ENCODE measurements at places on chromosomes 6 and 20.

GRCh38 chr6:41716516-41717391 is 18.7 kb downstream of the TFEB start:
- no peak for DNase-seq

GRCh38 chr20:19310541-19310940 is 98.1 kb downstream of the SLC24A3 start:
- no peak for DNase-seq

DNA sequence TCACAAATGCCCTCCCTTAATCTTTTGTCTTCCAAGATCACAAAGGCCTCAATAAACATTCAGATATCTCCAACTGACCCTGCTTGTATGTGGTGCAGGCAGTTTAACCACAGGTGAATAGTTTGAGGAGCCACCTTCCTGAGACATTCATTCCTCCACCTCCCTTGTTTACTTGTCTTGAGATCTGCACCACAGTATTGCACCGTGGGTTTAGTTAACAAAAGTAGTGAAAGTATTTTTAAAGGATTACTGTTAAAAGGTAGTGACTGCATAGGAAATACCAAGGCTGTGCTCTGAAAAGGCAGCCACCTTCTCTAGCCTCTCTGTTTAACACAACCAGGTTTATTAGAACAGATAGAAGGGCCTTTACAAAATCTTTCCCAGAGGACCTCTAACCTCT is 46.5 kb downstream of the SESN1 start:
- no peak for DNase-seq

- DNase-seq: no peak
These were observed 85.3 kb downstream of the CD164 start for GRCh38 chr6:109296971-109297372.

DNA sequence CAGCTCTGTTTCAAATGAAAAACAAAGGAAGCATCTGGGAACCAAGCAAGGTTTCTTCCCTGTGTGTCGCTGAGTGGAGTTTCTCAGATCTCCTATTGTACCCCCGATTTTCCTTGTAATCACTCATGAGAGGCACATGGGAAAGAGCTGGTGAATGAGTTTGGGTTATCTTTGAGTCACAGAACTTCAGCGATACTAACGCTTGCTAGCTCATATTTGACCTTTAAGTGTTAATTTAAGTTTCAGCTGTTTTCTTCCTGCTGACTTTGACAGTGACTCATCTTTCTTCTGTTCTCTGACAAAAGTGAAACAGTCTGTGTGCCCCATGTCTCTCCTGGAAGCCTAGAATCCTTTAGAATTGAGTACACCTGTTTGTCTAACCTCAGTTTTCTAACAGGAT is 261.1 kb upstream of the RGS17 start:
- no peak for DNase-seq

DNA sequence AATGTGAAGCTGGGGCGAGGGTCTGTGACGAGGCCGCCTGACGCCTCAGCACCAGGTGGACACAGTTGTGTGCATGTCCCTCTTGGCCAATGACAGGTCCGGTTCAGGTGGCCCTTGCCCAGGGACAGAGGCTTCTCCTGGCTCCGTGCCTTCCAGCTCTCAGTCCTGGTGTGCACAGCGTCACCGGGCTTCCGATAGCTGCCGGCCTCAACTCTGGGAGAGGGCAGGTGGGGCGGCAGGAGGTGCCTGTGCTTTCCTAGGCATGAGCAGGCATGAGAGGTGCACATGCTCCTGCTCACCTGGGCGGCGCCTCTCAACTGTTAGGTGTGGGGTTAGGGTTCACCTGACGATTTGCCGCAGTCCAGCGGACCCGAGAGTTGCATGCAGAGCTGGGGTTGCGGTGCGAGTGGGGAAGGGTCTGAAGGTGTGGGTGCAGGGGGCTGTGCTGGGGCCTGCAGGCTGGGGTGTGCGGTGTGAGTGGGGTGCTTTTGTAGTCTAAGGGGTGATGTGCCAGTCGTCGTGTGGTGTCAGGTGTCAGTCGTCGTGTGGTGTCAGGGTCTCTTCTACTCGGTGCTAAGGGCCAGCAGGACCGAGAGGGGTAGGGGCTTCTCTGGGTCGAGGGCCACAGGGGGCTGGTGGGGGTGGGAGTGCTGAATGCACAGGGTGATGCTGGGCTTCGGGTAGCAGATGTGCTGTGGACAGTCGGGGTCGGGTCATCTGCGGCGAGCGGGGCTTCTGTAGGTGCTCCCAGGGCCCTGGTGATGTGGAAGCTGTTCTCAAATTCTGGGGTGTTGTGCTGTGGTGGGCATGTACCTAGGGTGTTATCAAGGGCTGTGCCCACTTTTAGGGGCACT is 3.8 kb upstream of the SOX18 start:
- DNase-seq: no peak

DNA sequence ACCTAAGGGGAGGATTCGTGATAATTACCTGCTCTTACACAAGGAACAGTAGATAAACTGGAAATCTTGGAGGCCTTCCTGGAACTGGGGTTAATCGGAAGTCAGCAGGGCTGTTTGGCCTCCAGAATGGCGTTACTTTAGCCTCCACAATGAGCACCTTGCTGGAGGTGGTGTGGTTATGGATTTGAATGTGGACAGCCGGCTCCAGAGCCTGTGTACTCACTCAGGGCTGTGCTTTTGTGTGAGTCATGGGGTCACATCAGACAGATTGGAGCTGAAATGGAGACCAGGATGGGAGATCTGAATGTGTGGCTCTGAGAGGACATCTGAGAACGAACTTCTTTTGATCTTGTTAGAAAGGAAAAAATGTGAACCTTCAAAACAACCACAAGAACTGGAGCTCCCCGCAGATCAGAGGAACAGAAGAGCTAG is 30.4 kb downstream of the IGF2R start:
- no peak for DNase-seq

DNA sequence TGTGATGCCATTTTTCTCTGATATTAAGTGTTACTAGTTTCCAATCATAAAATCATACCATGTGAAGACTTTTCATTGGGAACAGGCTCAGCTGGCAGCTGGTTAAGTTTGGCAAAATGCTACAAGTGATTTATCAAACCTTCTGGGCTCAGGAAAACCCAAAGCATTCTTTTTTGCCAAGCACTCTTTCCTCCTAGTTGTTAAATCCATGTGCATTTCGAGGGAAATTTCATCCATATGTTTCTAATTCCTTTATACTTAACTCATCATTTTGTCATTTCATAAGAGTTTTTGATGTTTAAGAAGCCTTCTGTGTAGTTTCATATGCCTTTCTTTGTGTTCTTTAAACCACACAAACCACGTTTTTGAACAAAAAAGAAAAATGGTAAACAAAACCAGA is 217.6 kb upstream of the PDE10A start:
- DNase-seq: no peak

DNA sequence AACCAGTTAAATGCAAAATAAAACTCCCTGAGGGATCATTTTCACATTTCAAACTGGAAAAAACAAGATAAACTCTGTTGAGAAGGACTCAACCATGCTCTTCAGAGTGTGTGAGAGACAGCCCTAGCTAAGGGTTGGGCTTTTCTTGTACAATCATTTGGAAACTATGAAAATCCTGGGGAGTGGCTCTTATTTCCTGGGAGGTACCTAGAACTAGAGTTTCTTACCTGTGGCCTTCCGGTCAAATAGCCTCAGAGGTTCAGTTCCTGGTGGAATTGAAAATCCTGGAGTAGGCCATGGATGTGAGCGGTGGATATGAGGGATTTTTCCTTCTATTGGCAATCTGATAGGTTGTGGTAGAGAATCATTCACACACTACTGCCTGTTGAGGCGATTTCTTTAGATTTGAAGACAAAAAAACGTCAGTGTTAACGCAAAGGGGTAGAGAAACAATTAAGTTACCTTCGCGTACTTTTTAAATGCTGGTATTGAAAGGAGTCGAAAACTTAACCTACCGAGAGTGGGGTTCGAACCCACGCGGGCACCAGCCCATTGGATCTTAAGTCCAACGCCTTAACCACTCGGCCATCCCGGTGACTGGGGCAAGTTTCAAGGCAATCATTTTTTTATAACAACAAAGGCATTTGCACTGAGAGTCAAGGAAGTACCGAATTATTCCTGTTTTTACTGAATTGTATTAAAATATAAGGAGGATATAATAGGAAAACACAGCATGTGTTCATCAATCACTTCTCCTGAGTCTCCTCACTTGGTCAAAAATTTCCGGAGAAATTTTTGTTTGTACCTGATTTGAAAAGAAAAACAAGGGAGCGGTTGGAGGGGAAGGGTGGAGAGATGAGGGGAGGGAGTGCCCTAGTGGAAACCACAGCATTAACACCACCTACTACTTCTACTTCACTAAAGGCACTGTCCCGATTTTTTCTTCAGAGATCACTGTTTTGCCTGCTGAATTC is 191.3 kb downstream of the OR2B2 start:
- peak; percentile 6 for DNase-seq

DNA sequence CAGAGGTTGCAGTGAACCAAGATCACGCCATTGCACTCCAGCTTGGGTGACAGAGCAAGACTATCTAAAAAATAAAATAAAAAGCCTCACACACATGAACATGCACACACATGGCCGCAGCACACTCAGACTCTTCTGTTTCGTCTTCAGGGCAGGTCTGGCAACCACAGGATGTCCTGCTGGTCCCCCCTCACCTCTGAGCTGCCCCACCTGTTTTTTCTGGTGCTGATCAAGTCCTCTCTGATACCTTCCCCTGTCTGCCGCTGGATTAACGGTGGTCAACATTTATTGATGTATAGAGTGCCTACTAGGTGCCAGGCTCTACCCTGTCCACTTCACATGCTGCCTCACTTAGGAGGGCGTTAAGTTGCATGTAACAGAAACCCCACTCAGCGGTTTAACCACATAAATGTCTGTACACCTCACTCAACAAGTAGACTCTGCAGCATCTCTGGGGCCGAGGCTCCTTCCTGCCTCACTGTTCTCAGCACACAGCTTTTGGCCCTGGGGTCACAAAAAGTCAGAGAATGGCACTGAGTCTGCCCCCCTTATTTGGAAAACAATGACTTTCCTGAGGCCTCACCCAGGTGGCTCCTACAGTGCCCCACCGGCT is 4.5 kb upstream of the AP5S1 start:
- no peak for DNase-seq

DNA sequence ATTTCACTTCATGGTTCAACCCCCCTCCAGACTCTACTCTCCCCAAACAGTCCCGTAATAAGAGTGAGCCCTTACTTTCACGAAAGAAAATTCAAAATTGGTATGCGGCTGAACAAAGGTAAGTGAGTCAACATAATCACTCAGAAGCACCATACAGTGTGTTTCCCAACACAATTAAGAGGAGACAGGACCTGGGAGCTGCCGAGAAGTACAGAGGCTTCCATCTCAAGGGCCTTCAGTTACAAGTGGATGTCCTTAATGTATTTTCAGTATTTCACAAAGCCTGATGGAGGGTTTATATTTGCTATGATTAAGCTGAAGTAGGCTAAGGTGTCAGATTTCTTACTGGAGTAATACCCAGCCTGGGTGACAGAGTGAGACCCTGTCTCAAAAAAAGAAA is 51.1 kb downstream of the MYO6 start:
- DNase-seq: no peak

GRCh38 chr6:116019428-116019827 is 41.3 kb downstream of the FRK start:
- no peak for DNase-seq

DNA sequence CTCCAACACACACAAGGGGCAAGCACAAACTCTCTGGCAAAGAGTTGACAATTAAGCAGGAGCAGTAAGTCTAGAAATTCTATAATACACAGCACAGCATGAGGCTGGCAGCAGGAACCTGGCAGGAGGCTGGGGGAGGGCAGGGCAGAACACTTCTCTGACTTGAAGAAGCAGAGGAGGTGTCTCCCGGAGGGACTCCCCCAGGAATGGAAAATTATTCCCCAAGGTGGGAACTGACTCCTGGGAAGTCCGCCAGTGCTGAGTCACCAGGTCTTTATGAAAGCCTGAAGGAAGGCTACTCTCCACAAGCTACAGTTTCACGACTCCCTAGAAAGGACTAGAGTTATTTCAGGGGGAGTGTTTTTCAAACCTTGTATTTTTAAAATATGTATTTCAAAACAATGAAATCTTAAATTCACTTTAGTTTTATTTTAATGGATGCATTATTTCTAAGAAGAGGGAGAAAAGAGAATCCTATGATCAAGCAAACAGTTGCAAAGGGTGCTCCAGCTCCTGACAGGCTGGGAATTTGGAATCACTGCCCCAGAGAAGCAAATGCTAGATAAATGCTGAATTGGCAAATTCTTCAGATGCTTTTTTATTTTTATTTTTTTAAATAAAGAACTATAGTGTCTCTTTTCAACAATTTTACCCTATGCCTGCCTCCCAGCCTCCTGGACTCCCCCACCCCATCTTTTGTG is 192.8 kb downstream of the LY86 start:
- no peak for DNase-seq

DNA sequence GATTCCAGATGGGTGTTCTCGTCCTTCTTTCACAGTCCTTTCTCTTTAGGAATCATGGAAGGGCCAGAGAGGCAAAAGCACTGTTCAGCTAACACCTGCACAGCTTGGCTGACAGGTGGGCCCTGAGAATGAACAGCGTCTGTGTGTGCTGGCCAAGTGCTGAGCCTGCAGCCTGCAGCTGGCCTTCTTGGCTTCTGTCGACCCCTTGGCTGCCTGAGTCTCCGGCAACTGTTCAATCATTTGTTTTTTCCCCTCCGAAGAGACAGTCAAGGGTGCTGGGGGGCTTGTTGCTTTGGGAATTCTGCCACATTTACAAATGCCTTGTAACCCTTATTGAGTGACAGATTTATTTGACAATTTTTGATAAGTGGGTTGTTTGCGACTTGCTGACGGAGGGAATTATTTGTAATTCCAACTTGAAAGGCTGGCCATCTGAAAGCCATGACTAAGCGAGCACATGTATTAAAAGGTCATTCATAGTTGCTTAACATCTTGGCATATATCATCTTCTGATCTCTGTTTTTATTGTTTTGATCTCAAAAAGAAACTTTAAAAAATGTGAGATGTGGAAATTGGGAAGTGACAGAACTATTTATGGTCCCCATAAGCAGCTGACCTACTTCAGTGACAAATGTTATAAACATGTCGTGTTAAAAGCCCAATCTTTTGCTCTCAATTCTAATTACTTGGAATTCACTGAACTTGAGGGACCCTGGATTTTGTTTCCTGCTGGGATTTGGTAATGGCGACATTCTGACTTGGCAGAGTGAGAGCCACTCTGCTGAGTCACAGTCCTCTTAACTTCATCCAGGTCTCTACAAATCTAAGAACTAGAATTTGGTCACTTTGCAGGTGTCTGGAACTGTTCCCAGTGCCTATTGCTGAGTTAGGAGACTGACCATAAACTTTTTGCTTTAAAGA is 41.9 kb upstream of the FERMT1 start:
- DNase-seq: peak; percentile 67

DNA sequence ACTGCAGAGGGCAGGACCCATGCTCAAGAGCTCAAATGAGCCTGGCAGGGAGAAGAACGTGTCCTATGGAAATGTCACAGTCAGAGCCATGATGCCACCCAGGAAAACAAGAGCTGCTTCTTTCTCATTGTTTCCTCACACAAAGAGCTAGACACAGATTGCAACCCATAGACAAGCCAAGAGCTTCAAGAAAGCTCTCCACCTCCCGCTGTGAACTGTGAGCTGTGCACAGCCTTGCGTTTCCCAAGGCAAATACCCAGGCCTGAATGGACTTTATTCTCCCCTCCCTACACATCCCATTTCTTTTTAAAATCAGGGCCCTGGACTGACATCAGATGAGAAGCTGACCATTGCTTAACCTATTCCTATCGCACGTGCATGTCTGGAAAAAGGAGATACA is 388.8 kb downstream of the RNGTT start:
- peak; percentile 50 for DNase-seq

GRCh38 chr6:149889326-149889725 is 8.6 kb downstream of the RAET1E start:
- no peak for DNase-seq

GRCh38 chr6:79066828-79067227 is 11.2 kb downstream of the PHIP start:
- no peak for DNase-seq
